ENCODE measurements at places on chromosomes 4 and X.

DNA sequence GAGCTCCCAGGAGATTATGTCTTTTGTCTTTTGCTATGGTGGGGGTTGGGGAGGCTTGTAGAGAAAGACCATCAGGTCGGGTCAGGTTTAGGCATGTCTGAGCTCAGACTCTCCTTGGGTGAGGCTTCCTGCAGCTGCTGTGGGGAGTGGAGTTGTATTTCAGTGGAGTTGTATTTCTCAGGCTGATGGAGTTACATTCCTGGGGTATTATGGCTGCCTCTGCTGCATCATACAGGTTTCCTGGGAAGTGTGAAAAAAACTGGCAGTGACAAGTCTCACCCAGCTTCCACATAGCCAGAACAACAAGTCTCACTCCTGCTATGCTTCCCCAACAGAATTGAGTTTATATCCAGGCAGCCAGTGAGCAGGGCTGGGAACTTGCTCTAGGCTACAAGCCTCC lies 119.3 kb downstream of the VSIG4 start:
- DNase-seq, result no peak

- DNase-seq, result peak; percentile 53
Measured at GRCh38 chr4:36241771-36242170, 2.5 kb downstream of the ARAP2 start.

GRCh38 chr4:36325926-36326325 lies 44.5 kb downstream of the DTHD1 start:
- no peak for DNase-seq

- DNase-seq, result no peak
Measured at GRCh38 chr4:140298001-140298400, 75.4 kb upstream of the SCOC start.

DNA sequence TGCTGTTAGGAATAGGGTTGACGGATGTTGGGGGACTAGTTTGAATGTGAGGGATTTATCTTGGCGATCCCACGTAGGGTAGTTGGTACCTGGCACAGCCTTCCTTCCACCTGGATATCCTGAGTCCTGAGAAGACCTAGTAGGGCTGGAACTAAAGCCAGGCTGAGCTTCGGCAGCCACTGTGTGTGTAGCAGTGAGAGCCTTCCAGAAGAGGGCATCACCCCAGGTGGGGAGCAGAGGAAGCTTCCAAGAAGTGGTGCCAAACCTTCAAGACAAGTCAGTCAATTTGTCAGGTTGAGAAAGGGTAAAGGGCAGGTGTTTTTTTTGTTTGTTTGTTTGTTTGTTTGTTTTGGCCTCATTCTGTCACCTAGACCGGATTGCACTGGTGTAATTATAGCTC lies 1.2 kb upstream of the FGFBP2 start:
- peak; percentile 22 for DNase-seq

GRCh38 chr4:46844325-46844917 lies 64.6 kb downstream of the COX7B2 start:
- peak; percentile 93 for DNase-seq

DNA sequence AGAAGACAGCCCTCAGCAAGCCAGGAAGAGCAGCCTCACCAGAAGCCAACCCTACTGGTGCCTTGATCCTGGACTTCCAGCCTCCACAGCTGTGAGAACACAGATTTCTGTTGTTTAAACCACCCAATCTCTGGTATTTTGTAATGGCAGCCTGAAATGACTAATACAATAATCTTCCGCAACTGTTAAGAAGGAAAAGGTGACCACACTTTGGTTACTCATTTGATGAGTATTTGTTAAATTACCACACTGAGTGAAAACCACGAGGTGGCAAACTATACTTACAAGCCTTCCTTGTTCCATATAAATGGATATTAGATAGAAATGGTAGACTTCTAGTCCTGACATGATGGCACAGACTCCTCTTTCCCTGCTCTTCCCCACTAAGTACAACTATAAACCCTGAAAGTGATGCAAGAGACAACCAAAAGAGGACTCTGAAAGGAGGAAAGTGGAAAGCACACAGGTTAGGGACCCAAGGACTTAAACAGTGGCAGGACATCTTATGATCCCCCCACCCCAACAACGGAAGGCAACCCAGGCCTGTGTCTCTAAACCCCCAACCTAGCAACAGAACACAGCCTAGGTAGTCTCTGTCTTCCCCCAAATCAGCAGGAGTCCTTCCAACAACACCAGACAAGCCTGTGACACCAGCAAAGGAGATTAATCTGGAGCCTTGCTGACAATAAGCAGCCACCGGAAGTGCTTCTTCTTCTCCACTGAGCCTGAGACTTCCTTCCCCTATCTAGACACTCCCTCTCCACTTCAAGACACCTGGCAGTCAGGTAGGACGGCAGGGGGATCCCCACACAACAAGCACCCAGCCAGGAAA lies 12.3 kb downstream of the ZNF182 start:
- DNase-seq, result no peak

- no peak for DNase-seq
Measured at GRCh38 chr4:1604706-1605205, 79.4 kb downstream of the FAM53A start.

GRCh38 chrX:153793291-153793690 lies 884 bp downstream of the IDH3G start:
- DNase-seq, result no peak

DNA sequence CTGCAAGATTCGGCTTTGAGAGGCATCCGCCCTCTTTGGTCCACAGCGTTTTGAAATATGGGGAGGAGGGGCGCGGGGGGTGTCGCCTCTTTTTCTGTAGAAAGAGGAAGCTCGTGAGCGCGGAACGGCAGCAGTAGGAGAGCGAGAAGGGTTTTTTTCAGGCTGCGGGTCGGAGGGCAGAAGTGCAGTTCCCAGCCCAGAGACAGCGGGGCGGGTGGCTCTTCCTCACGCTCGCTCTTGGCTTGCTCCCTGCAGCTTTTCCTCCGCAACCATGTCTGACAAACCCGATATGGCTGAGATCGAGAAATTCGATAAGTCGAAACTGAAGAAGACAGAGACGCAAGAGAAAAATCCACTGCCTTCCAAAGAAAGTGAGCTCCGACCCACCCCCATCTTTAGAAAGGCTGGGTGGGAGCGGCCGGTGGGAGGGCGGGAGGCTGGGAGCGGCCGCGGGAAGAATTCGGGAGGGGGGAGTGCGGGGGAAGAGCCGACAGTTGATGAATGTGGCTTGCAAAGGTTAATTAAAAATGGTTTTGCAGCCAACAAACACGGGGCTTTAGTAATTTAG lies 1.2 kb downstream of the TMSB4X start:
- peak; percentile 62 for DNase-seq
